ENCODE measurements at places on chromosomes 11 and 22. TPM values are rescaled to one million over a fixed set of nuclear protein-coding genes. Genes with fewer than 3 reads are reported as not detected.

GRCh38 chr11:14203321-14203720 lies 155.7 kb downstream of the RRAS2 start:
- no peak for DNase-seq

- peak; percentile 86 for DNase-seq
Observed at GRCh38 chr22:19730655-19731360, 7.5 kb downstream of the GP1BB start.

DNA sequence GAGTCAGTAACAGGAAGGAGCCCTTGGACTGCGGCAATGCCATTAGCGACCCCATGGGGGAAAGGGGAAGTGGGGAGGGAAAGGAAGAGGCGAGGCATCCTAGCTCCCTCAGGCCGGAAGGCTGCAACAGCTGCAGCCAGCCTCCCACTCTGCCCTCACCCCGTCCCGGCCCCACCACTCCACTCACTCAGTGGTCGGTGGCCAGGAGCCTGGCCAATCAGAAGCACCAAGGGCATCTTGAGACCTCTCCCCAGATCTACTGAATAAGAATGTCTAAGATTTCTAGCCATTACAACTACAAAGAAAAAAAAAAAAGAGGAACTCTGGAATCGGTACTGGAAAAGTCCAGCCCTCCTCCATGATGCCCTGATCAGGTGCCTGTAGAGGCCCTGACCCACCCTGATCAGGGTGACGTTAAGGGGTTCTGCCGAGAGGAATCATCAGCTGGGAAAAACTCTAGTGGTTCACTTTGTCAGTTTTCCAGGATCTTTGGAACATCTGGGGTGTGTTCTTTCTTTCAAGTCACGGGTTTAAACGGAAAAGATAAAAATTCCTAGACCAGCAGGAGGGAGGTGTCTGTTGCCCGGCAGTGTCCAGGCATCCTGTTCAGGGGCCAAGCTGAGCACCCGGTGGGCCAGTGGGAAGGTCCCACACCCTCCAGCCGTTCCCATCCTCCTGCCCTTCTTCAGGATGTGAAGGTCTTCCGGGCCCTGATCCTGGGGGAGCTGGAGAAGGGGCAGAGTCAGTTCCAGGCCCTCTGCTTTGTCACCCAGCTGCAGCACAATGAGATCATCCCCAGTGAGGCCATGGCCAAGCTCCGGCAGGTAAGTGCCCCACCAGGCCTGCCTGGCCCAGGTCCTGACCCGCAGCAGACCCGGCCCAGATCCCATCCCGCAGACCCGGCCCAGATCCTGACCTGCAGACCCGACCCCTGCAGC lies 14.4 kb downstream of the OAF start:
- DNase-seq: no peak

The ROBO4 gene
- 16.8 TPM for total RNA-seq

DNA sequence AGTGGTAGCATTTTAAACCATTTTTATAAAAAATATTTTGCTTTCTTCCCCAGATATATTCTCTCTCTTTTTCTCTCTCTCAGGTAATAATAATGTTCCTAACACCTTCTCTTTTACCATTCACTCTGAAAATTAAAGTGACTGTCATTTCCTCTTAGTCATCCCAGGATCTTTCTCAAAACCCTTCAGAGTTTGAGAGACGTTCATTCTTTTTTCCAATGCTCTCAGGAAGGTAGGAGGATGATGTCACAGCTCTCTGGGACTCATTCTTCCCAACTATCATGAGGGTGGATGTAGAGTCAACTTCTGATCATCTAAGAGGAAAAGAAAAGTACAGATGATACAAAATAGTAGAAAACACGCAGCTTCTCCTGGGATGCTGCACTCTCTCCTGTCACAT lies 60.2 kb upstream of the CRTAM start:
- DNase-seq: no peak

DNA sequence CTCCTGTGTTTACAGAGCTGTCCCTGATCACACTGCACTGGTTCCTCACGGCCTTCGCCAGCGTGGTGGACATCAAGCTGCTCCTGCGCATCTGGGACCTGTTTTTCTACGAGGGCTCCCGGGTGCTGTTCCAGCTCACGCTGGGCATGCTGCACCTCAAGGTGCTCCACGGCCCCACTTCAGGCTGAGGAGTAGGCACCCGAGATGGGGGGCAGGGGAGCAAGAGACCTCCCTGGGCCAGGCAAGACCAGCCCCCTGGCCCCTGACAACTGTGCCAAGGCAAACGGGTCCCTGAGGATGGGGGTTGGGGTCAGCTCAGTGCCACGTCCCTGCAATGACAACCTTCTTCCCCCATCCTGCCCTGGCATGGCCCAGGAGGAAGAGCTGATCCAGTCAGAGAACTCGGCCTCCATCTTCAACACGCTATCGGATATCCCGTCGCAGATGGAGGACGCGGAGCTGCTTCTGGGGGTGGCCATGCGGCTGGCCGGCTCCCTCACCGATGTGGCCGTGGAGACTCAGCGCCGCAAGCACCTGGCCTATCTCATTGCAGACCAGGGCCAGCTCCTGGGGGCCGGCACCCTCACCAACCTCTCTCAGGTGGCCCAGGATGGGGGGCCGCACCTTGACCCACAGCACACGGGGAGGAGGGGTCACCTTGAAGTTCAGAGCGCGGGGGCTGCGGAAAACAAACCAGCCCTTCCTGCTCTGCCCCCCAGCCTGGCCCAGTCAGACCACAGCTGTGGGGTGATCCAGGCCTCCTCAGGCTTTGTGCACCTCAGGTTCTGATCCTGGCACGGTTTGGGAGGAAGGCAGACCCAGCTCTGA lies 35.9 kb downstream of the SGSM3 start:
- no peak for DNase-seq

DNA sequence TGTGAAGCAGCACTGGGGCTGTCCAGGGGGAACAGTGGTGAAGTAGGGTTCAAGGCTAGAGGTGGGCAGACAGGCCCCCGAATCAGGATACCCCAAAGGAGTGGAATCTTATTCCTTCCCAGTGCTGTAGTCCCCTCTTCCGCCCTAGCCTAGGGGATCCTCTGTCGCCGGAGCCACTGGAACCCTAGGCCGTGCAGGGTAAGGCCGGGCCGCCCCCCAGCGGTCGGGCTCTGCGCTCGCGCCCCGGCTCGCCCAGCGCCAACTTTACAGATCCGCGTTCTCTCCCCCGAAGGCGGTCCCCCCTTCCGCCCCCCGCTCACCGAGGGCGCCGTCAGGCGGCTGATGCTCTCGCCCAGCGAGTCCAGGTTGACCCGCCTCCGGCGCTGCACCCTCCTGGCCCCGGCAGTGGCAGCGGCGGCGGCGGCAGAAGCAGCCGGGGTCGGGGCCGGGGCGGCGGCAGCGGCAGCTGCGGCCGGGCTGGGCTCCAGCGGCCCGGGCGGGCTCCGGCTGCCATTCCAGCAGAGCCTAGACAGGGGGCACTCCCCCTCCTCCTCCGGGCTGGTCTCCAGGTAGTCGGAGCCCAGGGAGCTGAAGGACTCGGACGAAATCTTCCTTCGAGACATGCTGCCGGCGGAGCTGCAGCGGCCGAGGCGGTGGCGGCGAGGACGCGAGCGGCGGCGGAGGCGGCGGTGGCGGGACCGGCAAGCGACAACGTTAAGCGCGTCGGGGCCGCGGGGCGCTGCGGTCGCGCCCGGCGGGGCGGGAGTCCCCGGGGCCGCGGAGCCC lies 650 bp downstream of the GUCY1A2 start:
- peak; percentile 57 for DNase-seq

- peak; percentile 83 for DNase-seq
Observed at GRCh38 chr22:41939981-41940831, 6.7 kb downstream of the CENPM start.

The CNTN5 gene
- total RNA-seq: 1.2 TPM

DNA sequence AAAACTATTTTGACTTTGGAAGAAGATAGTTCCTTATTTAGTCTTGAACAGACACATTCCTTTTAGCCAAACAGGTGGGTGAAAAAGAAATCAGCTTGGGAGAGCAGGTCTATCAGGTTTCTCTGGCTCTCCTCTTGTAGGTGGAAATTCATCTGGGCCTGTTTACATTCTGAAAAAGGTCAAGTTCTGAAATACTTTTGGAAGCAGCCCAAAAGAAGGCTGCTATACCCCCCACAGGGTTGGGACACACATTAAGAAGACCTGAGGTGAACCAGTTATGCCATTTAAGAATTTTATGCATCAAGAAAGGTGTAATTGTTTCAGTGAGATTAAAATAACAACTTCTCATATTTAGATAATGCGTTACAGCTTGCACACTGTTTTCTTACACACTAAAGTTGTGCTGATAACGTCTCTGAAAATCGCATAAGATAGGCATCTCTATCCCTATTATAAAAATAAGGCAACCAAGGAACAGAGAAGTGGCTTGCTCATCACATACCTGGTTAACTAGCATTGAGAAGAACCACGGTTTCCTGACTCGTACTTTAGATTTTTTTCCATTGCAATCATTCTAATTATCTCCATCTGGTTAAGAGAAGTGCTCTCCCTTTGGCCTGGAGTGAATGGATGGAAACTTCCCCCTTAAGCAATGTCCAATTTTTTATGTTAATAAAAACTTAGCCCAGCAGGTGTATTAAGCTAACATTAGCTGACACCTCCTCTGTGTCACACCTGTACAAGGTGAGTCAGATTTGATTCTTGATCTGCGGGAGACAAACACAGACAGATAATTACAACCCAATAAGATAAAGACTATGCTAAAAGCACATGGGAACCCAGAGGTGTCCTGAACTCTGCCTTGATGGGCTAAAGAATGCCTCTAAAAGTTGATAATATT lies 60.5 kb upstream of the UCP3 start:
- DNase-seq: peak; percentile 53

The MS4A12 gene
- not detected for total RNA-seq

GRCh38 chr22:37633625-37634416 lies 5.6 kb upstream of the SH3BP1 start:
- peak; percentile 84 for DNase-seq

DNA sequence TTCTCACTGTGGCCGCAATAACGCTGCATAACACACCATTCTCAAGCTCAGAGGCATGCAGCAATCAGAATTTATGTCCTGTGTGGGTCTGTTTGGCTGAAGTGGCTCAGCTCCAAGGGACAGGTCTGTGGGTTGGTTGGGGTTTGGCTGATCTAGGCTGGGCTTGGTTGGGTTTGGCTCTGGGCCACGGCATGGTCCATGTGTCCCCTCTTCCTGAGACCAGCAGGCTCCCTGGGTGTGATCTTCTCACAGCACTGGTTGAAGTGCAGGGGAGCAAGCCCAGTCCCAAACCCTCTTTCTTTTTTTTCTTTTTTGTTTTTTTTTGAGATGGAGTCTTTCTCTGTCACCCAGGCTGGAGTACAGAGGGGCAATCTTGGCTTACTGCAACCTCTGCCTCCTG lies 25.0 kb downstream of the SMIM38 start:
- no peak for DNase-seq

DNA sequence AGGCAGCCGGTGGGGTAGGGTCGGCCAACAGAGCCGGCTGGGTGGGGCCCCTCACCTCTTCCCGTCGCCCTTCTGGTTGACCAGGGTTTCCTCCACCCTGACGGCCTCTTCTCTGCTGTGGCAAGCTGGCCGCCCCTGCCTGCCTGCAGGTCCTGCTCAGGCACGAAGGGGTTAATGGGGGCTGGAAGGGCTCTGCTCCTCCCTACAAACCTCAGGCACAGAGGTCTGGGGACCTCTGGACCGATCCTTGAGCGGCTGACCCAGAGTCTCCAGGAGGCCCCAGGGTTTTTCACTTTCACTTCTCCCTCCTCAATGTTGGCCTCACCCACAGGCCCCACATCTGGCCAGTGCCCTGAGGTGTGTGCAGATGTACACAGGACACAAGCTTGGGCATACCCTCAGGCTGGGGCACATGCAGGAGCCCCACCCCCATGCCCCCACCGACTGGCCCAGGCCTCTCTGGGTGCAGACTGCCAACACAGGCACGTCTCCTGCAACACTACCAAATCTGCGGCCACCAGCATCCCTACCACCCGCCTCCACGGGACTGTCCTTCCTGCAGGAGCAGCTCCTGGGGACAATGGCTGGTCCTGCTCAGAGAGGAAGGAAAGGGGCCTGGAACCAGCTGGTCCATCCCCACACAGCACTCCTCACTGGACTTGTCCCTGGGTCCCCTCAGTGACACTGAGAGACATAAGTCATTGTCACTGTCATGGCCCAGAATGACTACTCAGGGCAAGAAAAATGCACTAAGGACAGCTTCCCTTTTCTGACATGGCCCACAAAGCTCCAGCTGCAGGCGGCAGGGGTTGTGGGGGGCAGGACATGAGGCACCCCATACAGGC lies 3.2 kb upstream of the TBX1 start:
- DNase-seq: no peak

The KIAA1671 gene
- total RNA-seq: 43.7 TPM

DNA sequence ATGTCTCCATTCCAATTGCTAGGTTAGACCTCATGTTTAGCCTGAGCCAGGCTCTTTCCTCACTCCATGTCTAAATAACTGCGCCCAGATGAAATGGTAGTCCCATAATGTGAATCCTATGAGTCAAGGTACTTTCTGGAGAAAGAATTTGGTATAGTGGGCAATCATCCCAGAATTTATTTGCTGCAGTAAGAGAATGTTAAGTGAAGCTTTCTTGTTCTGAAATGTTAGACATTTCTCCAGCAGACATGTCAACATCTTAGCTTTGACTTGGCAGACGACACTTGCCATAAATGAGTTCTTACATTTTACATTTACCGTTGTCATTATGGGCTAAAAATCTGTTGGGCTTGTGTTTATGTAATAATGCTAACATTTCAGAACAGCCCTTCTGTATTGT lies 165.2 kb downstream of the PGR start:
- DNase-seq: no peak

The CEP57 gene
- total RNA-seq: 35.6 TPM

The FOLR1 gene
- total RNA-seq: 1.7 TPM

GRCh38 chr22:24951942-24952836 lies at the start of gene KIAA1671:
KIAA1671 (plus strand) TSS chr22:24952716; CDS start chr22:25028000, 75,284 bp downstream.
- peak; percentile 89 for DNase-seq
